ENCODE measurements at places on chromosomes 7 and 10. TPM values are rescaled to one million over a fixed set of nuclear protein-coding genes. Genes with fewer than 3 reads are reported as not detected.

Gene RARRES2
- not detected for total RNA-seq

GRCh38 chr10:2610946-2611345 lies 456.4 kb upstream of the PFKP start:
- DNase-seq: no peak

Gene CPEB3
- 3.2 TPM for total RNA-seq

GRCh38 chr10:133235932-133236331 lies 1.7 kb upstream of the VENTX start:
- DNase-seq: no peak

DNA sequence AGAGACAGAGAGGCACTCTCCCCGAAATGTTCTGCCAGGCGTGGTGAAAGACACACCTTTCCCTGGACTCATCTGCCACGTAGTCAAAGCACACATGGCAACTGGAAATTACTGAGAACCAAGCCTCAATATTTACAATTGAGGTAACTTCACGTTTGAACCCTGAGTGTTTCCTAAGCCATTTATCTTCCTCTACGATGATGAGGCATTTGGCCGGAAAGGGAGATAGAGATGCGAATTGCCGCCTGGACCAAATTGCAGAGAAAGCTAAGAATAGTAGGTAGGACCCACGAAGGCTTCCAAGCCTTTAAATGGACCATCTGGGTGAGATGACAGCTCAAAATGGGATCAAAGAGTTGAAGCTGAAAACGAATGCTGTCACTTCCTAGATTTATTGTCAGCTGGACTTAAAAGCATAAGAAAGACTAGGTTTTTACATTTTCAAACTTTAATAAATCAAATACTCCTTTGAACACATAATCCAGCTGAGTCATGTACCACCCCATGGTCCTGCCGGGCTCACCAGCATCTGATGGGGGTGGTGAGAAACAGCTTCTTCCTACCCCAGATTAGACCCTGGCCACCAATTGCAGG lies 135.6 kb upstream of the LYZL2 start:
- DNase-seq: no peak

GRCh38 chr7:109125001-109125400 lies 555.3 kb downstream of the DNAJB9 start:
- DNase-seq: no peak

DNA sequence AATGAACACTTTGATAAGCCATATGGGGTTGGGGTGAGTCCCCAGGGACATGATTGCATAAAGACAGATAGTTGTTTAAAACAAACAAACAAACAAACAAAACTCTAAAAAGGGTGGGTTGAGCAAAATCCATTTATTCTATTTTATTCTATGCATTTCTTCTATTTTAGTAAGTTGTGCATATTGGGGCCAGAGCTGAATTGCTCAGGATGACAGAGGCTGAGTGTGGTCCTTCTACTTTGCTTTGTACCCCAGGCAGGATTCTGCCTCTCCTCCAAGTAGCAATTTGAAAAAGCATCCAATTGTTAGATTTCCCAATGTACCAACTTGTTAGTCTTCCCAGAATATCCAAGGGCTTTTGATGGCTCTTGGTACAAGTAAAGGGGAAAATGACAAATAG lies 29.2 kb upstream of the XPNPEP1 start:
- DNase-seq: no peak

Gene KCNH2
- 6.2 TPM for total RNA-seq

Gene ZNF488
- total RNA-seq: 0.30 TPM

GRCh38 chr7:94022550-94022949 lies 18.4 kb upstream of the BET1 start:
- DNase-seq: no peak

DNA sequence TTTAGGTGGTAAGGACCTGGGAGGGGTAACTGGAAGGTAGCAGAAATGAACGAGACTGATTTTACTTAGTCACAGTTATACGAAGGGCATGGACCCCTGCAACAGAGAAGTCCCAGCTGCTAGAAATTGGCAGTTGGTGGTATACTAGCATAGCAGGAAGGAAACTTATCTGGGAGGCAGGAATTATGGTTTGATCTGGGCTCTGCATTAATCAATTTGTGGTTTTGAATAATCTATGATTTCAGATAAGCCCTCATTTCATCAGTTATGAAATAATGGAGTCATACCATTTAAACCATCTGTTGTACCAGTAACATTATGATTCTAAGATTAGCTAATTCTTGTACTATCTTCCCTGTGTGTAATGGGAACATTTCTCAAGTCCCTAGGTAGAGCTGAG lies 54.0 kb upstream of the TMEM229A start:
- no peak for DNase-seq

Gene PI4K2A
- 11.9 TPM for total RNA-seq

- DNase-seq: no peak
Measured at GRCh38 chr10:4846775-4847174, 20.8 kb downstream of the AKR1E2 start.

GRCh38 chr7:25075459-25075858 lies 49.6 kb downstream of the CYCS start:
- no peak for DNase-seq

All from OCI-LY7 (cell line).